ENCODE measurements at places on chromosomes 2 and 18. TPM values are rescaled to one million over a fixed set of nuclear protein-coding genes. Genes with fewer than 3 reads are reported as not detected.

The PLB1 gene
- 0.43 TPM for total RNA-seq

The CHRND gene
- total RNA-seq: not detected

The IL37 gene
- not detected for total RNA-seq

The ZCCHC2 gene
- total RNA-seq: 61.7 TPM

The SGPP2 gene
- total RNA-seq: 1.2 TPM

The POU3F3 gene
- total RNA-seq: not detected

The TGFA gene
- total RNA-seq: 1.0 TPM

The PROKR1 gene
- not detected for total RNA-seq

The TDRD15 gene
- total RNA-seq: 0.06 TPM

- no peak for DNase-seq
- H3K4me1 ChIP-seq: peaks cover 49% of the 10 kb centered on the region
- no peak overlapping the region for H3K4me3 ChIP-seq
- peaks cover 9% of the 10 kb centered on the region for H3K36me3 ChIP-seq
- H3K27ac ChIP-seq: peak overlapping the region; percentile 17
- no peaks in the 10 kb centered on the region for H3K27me3 ChIP-seq
Observed at GRCh38 chr18:23969664-23970063, 44.9 kb upstream of the TTC39C start.

DNA sequence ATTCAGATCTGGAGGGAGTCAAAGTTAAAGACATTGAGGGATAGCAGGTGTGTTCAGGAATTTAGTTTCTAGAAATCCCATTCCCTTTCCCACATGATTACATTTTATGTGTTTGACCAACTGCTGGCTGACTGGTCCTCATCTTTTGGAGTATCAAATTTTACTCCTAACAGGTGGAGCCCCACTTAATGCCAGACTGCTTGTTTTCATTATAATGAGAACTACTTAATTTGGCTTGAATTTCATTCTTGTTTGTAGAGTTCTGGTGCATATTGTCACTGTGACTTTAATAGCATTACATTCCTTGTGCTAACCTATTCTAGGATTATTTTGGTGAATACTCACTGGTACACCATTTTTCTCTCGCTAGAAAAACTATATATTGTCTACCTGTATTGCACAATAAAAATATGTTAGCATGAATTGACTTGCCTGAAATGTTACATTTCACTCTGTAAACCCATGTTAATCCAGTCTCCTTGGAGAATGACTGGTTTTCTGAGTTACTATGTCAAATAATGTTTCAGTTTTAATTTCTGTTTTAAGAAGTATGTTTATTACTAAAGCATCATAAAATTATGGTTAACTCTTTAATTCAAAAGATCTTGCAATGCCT lies 98.2 kb downstream of the TANC1 start:
- H3K4me1 ChIP-seq: no peaks in the 10 kb centered on the region
- no peaks in the 10 kb centered on the region for H3K27me3 ChIP-seq
- H3K27ac ChIP-seq: no peak overlapping the region
- H3K4me3 ChIP-seq: no peak overlapping the region
- no peaks in the 10 kb centered on the region for H3K36me3 ChIP-seq

DNA sequence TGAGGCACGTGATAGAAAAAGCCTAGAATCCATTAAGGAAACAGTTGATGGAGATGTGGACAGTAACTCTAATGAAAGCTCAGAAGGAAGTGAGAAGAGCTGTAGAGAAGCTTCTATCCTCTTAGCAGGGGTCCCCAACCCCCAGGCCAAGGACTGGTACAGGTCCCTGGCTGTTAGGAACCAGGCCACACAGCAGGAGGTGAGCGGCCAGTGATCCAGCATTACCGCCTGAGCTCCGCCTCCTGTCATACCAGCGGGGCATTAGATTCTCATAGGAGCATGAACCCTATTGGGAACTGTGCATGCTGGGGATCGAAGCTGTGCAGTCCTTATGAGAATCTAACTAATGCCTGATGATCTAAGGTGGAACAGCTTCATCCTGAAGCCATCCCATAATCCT lies 8.7 kb upstream of the IMP4 start:
- H3K27me3 ChIP-seq: peaks cover 17% of the 10 kb centered on the region
- peaks cover 5% of the 10 kb centered on the region for H3K36me3 ChIP-seq
- H3K4me1 ChIP-seq: peaks cover 4% of the 10 kb centered on the region
- H3K4me3 ChIP-seq: no peak overlapping the region
- H3K27ac ChIP-seq: no peak overlapping the region

GRCh38 chr2:143968860-143969259 lies 551.1 kb downstream of the ZEB2 start:
- no peaks in the 10 kb centered on the region for H3K4me1 ChIP-seq
- H3K27me3 ChIP-seq: no peaks in the 10 kb centered on the region
- H3K27ac ChIP-seq: no peak overlapping the region

- no peak overlapping the region for H3K4me3 ChIP-seq
- no peak overlapping the region for H3K27ac ChIP-seq
- H3K27me3 ChIP-seq: peaks cover 43% of the 10 kb centered on the region
- DNase-seq: no peak
- peaks cover 12% of the 10 kb centered on the region for H3K4me1 ChIP-seq
Observed at GRCh38 chr2:152100961-152101360, 2.1 kb upstream of the CACNB4 start.

GRCh38 chr18:10441472-10441871 lies 13.0 kb upstream of the APCDD1 start:
- peaks cover 11% of the 10 kb centered on the region for H3K27me3 ChIP-seq
- no peak overlapping the region for H3K27ac ChIP-seq
- H3K36me3 ChIP-seq: no peaks in the 10 kb centered on the region

GRCh38 chr2:230128623-230129342 lies 60.1 kb upstream of the SLC16A14 start:
- no peak for DNase-seq
- H3K27me3 ChIP-seq: peaks cover 4% of the 10 kb centered on the region
- no peak overlapping the region for H3K4me3 ChIP-seq
- H3K4me1 ChIP-seq: peaks cover 27% of the 10 kb centered on the region

GRCh38 chr18:80034852-80035406 lies 695 bp downstream of the RBFA start:
- peaks cover 18% of the 10 kb centered on the region for H3K4me1 ChIP-seq
- peak overlapping the region; percentile 72 for H3K27ac ChIP-seq
- peaks cover 9% of the 10 kb centered on the region for H3K36me3 ChIP-seq
- peak overlapping the region; percentile 86 for H3K4me3 ChIP-seq
- peaks cover 2% of the 10 kb centered on the region for H3K27me3 ChIP-seq

GRCh38 chr2:68838641-68839040 lies 32.6 kb downstream of the BMP10 start:
- H3K27ac ChIP-seq: no peak overlapping the region
- H3K27me3 ChIP-seq: peaks cover 1% of the 10 kb centered on the region
- no peaks in the 10 kb centered on the region for H3K36me3 ChIP-seq
- peaks cover 6% of the 10 kb centered on the region for H3K4me1 ChIP-seq
- H3K4me3 ChIP-seq: no peak overlapping the region

GRCh38 chr18:63025251-63026090 lies 294.1 kb downstream of the BCL2 start:
- H3K27me3 ChIP-seq: peaks cover 19% of the 10 kb centered on the region
- peaks cover 1% of the 10 kb centered on the region for H3K4me1 ChIP-seq
- H3K27ac ChIP-seq: no peak overlapping the region
- no peak for DNase-seq
- no peak overlapping the region for H3K4me3 ChIP-seq
- no peaks in the 10 kb centered on the region for H3K36me3 ChIP-seq

DNA sequence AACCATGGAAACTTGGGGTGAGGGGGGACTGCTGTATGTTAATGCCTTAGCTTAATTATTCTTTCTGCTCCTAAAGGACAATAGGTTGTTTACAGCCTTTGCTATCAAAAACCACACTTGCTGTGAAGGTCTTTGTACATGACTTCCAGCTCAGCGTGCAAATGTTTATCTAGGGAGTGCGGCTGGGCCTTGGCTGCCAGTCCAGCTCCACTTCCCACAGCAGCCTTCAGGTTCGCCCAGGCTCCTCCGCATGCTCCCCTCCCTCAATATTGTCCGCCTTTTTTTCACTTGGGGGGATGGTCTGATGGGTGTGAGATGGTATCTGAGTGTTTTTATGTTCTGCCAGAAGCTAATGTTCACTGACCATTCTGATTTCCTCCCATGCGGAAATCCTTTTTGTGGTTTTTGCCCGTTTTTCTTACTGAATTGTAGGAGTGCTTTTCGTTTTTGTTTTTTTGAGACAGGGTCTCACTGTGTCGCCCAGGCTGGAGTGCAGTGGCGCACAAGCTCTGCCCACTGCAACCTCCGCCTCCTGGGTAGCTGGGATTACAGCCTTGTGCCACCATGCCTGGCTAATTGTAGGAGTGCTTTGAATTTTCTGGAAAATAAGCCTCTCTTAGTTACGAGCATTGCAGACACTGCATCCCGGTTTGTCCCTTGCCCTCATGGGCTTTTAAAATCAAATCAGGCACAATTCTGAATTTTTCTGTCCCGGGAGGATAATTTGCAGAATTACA lies 28.8 kb downstream of the SH3BP4 start:
- no peak for DNase-seq
- no peaks in the 10 kb centered on the region for H3K27me3 ChIP-seq
- no peak overlapping the region for H3K4me3 ChIP-seq
- no peaks in the 10 kb centered on the region for H3K4me1 ChIP-seq

DNA sequence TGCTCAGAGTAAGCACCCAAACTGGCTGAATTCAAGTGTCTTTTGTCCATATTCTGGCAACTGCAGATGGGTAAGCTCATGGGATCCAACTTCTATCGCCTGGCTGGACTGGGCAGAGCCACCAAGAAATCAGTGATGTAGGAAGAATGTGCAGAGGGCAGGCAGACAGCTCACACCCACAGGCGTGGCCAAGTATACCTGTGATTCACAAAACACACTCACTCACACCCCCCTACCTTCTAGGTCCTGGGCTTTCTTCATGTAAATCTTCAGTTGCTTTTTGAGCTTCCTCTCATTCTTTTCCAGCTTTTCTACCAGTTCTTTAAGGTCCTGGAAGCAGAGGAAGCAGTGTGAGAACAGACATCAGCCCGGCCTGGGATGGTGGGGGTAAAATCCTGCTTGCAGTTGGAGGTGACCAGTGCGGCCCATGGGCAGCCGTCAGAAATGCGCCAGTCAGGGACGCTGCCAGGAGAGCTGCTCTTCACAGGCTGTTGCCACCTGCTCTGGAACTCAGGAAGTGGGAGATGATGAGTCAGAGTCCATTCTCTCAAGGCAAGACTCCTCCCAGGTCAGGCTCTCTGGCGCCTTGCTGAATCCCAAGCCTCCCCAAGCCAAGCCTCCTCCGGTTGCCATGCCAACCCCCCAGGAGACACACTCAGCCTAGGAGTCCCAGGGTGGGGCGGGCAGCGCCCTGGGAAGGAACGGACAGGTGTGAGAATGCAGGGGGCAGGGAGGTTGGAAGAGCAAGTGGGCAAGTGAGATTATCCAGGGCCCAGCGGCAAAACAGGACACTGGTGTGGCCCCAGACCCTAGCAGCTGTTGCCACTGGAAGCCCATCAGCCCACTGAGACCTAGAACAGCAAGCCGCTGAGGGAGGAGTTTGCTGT lies 36.2 kb upstream of the ACAA2 start:
- H3K36me3 ChIP-seq: no peaks in the 10 kb centered on the region
- no peak overlapping the region for H3K27ac ChIP-seq
- H3K4me1 ChIP-seq: peaks cover 4% of the 10 kb centered on the region
- no peak for DNase-seq

DNA sequence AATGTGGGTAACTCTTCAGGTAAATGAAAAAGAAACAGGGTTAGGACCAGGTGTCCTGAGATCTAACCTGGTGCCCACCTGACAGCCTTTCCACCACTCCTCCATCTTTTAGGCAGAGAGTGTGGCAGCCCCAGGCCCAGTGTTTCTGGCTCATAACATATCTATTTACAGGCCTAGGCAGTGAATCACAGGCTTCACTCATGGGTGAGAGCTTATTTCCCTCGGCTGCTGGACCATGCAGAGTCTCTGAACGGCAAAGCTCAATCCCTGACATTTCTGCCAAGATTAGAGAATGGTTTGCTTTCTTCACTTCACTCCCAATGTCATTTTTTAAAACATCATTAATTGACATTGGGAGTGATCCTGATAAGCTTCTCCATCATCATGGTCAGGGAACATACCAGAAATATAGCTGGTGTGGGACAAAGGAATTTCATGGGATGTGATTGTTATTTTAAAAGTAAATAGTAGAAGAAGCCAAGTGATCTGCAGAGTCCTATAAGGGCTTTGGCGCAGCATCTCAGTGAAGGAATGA lies 323.9 kb downstream of the SETBP1 start:
- H3K4me3 ChIP-seq: no peak overlapping the region
- H3K4me1 ChIP-seq: peaks cover 6% of the 10 kb centered on the region
- H3K36me3 ChIP-seq: no peaks in the 10 kb centered on the region
- peaks cover 2% of the 10 kb centered on the region for H3K27me3 ChIP-seq
- H3K27ac ChIP-seq: no peak overlapping the region

DNA sequence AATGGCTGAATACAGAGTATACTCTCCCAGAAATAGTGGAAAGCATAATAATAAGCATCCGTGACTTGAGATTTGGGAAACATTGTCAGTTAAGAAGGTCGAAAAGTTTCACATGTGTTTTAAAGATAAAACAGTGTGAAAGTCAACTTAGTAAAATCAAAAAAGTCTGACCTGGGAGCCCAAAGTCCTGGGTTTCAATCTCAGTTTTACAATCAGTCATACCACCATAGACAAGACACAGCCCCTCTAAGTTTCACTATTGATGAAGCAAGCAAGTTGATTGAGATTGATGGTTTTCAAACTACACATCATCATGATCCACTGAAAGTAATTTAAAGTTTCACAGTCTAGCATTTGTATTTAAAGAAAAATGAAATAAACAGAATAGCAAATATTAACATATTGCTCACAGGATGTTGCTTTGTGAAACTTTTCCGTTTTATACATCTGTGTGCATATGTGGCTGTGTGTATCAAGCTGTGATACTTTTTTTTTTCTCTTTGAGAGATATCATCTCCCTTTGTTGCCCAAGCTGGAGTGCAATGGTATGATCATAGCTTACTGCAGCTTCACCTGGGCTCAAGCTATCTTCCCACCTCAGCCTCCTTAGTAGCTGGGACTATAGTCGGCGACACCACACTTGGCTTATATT lies 71.1 kb downstream of the PIK3C3 start:
- DNase-seq: no peak
- no peak overlapping the region for H3K27ac ChIP-seq
- H3K27me3 ChIP-seq: no peaks in the 10 kb centered on the region
- peaks cover 10% of the 10 kb centered on the region for H3K4me1 ChIP-seq
- no peak overlapping the region for H3K4me3 ChIP-seq

DNA sequence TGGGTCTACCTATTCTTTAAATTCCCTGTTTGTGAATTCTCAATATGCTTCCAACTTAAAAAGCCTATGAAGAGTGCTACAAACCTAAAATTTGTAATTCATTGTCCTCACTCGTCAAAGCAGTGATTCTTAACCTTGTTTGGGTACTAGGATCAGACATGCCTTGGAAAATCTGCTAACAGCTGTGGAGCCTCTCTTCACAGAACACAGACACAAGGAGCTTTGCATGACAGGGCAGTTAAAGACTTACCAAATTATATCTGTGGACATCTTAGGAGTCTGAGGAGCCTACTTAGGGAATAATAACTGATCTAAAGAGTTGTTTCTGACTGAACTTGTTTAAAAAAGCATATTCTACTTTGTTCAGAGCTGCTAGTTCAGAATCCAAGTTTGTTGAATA lies 38.1 kb downstream of the TMEM87B start:
- peaks cover 54% of the 10 kb centered on the region for H3K36me3 ChIP-seq
- H3K27ac ChIP-seq: no peak overlapping the region
- no peaks in the 10 kb centered on the region for H3K27me3 ChIP-seq
- DNase-seq: no peak

DNA sequence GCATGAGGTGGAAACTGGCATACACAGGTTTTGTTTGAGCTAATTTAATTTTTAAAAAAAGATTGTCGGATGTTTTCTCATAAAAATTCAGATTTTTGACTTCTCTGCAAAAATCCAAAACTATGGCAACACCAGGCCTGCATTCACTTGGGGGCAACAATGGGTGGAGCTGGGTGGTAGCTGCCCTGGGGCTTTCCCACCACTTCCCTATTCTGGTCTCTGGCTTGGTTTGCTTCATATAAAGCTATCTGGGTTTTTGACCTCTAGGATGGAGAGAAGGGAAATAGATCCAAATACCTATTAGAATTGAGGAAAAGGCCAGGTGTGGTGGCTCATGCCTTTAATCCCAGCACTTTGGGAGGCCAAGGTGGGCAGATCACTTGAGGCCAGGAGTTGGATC lies 5.5 kb upstream of the CYP27A1 start:
- peaks cover 19% of the 10 kb centered on the region for H3K27me3 ChIP-seq
- no peak overlapping the region for H3K27ac ChIP-seq
